ENCODE measurements at places on chromosomes 2 and 18.

GRCh38 chr2:159010340-159010739, 41.9 kb downstream of the TANC1 start:
- no peak for DNase-seq

- DNase-seq, result no peak
Observed at GRCh38 chr2:179443180-179443579, 178.5 kb upstream of the SESTD1 start.

DNA sequence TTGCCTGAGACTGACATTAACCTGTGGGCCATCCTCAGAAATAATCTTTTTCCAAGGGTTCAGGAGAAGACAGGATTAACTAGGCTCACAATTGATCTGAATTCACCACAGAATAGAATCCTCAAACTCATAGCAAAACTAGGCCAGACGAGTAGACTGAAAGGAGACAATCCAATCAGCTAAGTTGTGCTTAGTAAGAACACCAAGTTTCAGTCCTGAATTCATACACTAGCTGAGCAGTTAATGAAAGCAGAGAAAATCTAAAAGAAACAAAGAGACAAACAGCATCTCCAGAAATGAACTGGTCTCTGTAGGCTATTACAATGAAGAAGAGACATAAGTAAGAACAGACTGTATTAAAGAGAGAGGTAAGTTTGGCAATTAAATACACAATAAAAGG, 89.5 kb downstream of the GORASP2 start:
- DNase-seq, result no peak

GRCh38 chr2:120856421-120856862, 120.8 kb downstream of the GLI2 start:
- no peak for DNase-seq

DNA sequence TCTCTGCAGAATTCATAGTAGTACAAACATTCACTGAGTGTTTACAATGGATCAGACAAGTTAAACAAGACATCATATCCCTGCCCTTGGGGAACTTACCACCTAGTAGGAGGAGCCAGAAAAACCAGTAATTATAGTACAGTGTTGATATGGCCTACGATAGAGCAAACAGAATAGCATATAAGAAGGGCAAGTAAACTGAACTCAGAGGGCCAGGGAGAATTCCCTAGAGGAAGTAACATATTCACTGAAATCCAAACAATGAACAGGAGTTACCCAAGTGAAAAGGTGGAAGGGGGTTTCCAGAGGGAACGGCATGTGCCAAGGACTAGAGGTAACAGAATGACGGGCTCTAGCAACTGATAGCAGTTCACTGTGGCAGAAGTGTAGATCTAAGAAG, 34.1 kb downstream of the NHEJ1 start:
- no peak for DNase-seq

DNA sequence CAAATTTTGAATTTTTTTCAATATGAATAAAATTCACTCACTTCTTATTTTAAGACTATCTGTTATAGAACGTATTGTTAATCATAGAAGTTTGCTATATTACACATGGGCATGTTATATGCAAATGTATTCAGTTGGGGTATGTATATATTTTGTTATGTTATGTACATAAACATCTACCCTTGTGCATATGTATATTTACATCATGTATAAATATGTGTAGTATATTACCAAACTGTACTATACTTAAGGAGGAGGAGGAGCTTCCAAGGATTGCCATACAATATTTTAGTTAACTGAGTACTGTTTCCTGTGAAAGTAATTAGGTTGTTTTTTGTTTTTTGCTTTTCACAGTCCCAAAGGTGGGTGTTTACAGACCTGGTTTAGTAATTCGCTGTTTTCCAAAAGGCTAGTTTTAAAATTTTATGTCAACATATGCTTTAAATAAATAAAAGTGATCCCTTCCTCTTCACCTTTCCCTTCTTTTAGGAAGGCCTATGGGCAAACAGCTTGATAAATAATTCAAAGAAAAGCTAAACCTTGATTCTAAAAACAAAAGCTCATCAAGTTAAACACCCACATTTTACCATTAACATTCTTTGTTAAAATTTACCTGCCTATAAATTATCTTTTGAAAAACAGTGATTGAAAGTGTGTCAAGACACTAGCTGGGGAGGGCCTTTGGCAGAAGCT, 12.9 kb upstream of the POU3F3 start:
- DNase-seq, result no peak

DNA sequence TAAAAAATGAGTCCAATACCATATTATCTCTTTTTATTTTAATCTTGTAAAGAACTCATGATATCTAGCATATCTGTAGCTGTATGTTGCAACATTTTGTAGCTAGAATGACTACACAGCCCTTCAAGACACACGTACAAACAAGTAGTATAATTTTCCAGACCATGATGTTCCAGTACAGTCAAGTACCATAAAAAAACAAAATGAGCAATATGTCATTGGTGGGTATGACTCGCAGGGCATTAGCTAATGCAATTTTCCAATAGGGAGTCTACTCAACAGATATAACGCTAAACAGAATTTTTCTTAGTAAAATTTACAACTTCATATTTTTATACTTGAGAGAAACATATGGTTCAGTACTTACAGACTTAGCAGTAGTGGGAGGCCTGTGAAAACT, 53.6 kb upstream of the UGP2 start:
- no peak for DNase-seq

DNA sequence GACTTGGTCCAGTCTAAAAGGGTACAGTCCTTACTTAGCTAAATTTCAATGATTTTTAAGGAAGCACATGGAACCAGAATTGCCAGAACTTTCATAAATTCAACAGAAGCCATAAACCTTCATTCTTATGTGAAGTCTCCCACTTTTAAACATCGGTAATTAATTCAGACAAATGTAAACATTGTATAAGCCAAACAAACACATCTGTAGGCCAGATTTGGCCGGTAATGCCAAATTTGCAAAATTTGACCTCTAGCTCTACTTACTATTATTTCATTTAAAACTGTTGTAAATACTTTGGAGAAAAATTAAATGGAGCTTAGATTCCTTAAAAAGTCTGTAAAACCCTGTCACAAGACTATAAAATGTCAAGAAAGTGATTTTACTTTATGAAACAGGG, 83.2 kb upstream of the GALNT5 start:
- DNase-seq, result no peak

DNA sequence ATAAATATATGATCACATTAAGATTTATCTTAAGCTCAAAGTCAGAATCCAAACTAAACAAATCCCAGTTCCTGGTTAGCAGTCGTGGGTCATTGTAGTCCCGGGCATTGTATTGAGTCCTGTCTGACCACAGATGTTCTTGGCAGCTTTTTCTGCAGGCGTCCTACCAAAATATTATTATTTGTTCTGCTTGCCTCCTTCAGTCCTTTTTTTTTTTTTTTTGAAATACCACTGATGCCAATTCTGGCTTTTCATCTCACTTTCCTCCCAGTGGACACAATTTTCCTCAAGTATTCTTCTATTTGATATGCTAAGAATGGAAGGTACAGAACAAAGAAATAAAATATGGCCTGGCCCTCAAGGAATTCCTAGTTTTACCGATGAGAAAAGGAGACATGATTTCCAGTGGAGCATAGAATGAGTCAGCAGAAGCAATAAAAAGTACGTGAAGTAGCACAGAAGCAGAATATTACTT, 151.6 kb downstream of the CSRNP3 start:
- DNase-seq, result no peak

DNA sequence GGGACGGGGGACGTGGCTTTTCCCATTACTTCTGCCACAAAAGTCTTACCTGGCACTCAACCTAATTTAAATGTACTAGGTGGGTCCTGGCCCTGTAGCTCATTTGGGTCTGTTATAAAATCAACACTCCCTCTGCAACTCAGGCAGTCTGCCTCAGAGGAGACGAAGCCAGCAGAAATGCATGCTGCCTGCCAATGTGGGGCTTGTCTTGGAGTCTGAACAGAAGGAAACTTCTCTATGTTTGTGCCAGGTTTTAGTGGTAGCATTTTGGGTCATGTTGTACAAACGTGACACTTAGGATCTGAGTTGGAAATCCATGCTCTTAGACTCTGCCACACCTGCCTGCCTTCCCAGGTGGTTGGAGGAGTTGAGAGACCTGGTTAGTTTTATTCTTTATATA, 292.5 kb upstream of the FAM98A start:
- DNase-seq, result no peak

- no peak for DNase-seq
Observed at GRCh38 chr2:176854878-176855277, 357.7 kb upstream of the HNRNPA3 start.

DNA sequence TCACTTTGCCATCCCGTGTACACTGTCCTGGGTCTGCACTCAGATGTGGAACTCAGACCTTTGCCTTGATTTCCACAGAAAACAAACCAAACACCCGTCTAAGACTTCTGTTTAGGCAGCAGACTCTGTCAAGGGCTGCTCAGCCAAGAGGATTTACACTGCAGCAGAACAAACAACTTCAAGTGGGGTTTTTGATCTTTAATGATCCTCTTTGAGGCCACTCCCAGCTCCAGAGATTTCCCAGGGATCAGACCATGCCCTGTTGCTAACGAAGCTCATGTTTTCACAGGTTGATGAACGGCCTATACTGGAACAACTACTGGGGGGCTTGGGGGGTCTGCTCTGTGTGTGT, 52.5 kb upstream of the LGALSL start:
- DNase-seq, result no peak

DNA sequence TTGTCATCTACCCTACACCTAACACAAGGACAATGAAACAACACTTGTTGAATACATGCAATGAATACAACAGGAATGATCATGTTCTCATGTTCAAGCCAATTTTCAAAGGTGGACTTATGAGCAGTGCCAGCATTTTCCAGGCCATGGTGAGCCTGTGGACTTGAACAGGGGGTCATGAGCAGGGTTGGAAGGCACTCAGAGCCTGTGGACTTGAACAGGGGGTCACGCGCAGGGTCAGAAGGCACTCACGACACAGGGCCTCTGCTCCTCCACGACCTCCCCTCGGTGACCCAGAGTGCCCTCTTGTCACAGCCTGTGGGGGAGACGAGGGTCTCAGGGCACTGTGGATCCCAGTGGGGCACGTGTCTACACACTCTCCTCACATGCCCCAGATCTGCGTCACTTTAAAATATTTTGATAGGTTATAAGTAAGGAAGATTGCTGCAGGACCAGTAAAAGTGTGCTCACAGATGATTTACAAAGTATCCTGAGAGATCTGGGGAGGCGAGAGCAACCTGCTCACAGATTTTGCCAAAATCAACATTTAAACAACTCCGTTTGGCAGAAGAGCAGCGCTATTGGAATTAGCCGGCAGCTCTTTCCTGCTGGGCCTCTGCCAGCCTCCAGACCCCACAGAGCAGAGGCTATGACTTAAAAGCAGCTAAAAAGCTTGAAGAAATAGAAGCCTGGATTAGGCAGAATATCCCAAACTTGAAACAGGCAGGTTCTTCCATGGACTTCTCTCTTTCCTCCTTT, 121.9 kb downstream of the TMEM18 start:
- DNase-seq, result no peak

GRCh38 chr18:71242981-71243380, 954.1 kb downstream of the SOCS6 start:
- DNase-seq, result no peak

DNA sequence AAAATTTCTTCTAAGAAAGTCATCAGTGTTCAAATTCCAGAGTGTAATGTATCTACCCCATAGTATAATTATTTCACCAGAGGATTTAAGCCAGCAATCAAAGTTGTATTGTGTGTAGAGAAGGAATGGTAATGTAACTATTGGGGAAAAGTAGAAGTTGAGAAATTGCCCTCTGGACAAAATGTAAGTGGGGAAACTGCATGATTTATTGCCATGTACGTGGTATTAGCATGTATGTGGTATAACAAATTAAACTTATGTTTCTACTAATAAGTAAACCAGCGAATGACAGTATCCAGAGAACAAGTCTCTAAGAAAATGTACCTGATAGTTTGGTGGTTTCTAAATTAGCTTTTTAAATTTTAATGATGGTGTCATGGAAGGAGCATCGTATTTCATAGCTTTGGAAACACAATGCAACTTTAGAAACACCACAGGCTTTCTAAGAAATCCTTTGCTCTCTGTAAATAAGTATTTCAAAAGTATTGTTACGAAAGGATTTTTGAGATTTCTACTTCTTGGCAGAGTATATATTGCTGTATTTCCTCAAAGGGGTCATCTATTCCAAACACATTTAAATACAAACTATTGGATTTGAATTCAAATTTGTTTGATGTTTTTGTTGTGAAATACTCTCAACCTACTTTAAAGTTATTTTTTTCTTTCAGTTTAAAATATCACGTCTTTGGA, 1018.9 kb upstream of the ZEB2 start:
- no peak for DNase-seq

DNA sequence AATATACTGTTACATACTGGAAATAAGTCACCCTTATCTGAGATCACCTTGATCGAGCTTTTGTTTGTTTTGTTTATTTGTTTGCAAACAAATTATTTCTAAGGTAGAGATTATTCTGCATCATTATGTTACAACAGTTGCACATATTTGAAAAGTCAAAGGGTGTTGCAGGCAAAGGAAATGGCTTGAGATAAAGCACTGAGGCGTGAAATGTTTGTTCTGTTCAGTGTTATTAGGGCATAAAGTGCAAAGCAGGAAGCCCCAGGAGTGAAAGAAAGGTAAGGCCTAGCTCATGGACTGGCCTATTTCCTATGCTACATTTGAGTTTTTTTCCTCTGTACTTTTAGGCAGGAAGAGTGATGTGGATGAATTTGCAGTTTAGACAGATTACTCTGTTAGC, 1815.6 kb upstream of the LRRTM1 start:
- DNase-seq, result no peak

GRCh38 chr18:76545433-76546087, 50.5 kb upstream of the ZNF516 start:
- DNase-seq, result no peak

- DNase-seq, result no peak
Observed at GRCh38 chr2:38343212-38343611, 33.9 kb downstream of the ATL2 start.

GRCh38 chr2:85066874-85067351, 66.3 kb upstream of the TCF7L1 start:
- DNase-seq, result no peak

- DNase-seq, result no peak
Observed at GRCh38 chr2:8125741-8126711, 555.8 kb upstream of the ID2 start.

- no peak for DNase-seq
Observed at GRCh38 chr2:209236377-209236776, 187.5 kb upstream of the MAP2 start.

- DNase-seq, result no peak
Observed at GRCh38 chr18:23272498-23273232, 137.4 kb downstream of the CABLES1 start.

DNA sequence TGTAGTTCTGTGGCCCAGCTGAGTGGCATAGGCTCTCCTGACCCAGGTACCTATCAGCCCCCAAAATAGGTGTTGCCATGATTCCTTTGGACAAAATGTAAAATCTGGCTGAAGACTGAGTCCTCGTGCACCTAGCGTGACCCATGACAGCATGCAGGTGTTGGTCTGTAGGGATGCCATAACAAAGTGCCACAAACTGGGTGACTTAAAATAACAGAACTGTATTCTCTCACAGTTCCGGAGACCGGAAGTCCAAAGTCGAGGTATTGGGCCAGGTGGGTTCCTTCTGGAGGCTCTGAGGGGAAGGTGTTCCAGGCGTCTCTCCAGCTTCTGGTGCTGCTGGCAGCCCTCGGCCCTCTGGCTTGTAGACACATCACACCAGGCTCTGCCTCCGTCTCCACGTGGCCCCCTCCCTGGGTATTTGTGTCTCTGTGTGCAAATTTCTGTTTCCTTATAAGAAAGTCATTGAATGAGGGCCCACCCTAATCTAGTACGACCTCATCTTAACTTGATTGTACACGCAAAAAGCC, 34.5 kb downstream of the LRRFIP1 start:
- DNase-seq, result no peak

Measured in T follicular helper cell (primary cell).